Activated CD4-positive, alpha-beta memory T cell treated with anti-CD3 and anti-CD28 coated beads for 36 hours (primary cell): ENCODE measurements at places on chromosomes 16 and 17. TPM values are rescaled to one million over a fixed set of nuclear protein-coding genes. Genes with fewer than 3 reads are reported as not detected.

DNA sequence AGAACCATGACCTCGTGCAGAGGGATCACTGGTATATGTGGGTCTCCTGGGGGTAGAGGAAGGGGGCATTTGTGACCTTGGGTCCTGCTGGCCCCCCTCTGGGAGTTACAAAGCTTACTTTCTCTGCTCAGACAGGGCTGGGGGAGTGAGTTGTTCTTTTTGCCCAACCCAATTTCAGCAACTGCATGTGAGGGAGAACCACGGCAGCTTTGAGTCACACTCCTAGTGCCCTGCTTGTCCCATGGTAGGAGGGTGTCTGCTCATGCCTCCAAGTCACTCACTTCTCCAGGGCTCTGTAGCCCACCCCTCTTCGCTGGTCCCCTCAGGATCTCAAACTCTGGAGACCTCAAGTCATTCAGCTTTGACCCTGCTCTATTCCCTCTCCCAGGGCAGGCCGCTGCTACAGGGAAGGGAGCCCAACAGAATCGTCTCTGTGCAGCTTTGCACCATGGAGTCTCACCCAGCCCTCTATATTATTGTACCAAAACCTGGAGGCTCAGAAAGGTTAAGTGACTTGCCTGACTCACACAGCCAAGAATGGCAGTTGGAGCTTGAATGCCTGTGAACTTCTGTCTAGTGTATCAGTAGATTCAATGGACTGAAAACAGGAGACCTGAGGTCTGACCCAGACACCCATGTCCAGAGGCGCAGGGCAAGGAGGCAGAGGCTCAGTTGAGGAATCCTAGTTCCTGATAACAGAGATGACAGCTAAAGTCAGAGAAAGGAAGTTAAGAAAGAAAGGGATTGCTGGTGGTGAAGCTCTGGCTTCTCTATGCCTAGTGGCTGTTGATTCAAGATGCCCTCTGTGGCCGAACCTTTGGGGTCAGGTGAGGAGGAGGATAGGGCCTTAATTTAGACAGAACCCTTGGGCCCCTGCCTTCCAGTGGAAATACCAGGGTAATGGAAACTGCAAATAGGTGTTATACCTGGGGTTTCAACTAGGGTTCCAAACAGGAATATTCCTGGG is 14.6 kb upstream of the ETV4 start:
- no peak for DNase-seq

DNA sequence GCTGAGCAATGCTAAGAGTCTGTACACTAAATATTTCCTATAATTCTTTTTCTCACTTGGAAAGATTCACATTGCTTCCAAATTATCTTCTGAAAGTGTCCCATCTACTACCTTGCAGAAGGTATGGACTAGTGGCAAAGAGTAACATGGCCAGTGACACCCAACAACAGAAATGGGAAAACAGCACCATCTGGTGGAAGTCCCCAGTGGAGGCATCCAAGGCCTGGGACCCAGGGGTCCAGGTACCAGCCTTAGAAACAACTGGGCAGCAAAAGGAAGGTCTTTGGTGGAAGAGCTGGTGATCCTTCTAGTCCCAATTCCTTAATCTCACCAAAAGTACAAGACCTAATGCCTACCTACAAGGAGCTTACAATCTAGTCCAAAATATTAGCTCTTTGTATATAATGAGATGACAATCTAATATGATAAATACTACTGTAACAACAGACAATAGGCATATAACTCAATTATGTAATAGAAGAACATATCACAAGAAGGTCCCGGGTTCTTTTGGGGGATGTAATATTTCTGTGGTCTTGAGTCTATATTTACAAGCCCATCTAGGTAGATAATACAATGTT is 55.3 kb downstream of the SKAP1 start:
- peak; percentile 51 for DNase-seq

- DNase-seq, result no peak
These were observed 17.6 kb downstream of the RDM1 start for GRCh38 chr17:35912942-35913341.

DNA sequence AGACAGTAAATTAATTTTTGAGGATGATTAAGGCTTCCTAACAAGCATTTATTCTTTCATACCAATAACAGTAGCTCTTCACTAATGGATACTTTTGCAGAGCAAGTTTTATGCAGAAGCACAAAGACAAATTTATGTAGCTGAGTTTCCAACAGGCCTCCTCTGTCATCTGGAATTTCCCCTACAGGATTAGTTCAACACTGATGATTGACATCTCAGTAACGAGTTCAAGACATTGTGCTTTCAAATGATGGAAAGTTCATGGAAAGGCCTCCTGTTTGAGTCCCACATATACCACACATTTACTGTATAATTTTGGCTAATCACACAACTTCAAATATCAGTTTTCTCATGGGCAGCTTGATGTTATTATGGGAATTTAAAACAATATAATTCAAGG is 40.6 kb downstream of the ABCA10 start:
- no peak for DNase-seq

GRCh38 chr16:70529051-70529777 is 5.6 kb downstream of the SF3B3 start:
- no peak for DNase-seq

GRCh38 chr17:48568499-48569239 is 9.5 kb downstream of the HOXB4 start:
- no peak for DNase-seq

- no peak for DNase-seq
These were observed 4.8 kb upstream of the KRT31 start for GRCh38 chr17:41402161-41402560.

The DUXB gene
- total RNA-seq, result not detected

The CACNG3 gene
- total RNA-seq, result not detected

The BTBD17 gene
- not detected for total RNA-seq

The CCL2 gene
- not detected for total RNA-seq

The HSD17B2 gene
- not detected for total RNA-seq

The PYY gene
- not detected for total RNA-seq
